ENCODE measurements at places on chromosomes 4 and X. TPM values are rescaled to one million over a fixed set of nuclear protein-coding genes. Genes with fewer than 3 reads are reported as not detected.

Gene ADGRG4
- 0.29 TPM for total RNA-seq

Gene GYG2
- total RNA-seq = 5.4 TPM

GRCh38 chr4:147096667-147097604, 151.3 kb upstream of the TTC29 start:
- peaks cover 4% of the 10 kb centered on the region for H3K27me3 ChIP-seq
- no peak for DNase-seq
- no peak overlapping the region for H3K4me3 ChIP-seq
- no peak overlapping the region for H3K27ac ChIP-seq
- no peaks in the 10 kb centered on the region for H3K36me3 ChIP-seq
- H3K4me1 ChIP-seq = no peaks in the 10 kb centered on the region

- H3K36me3 ChIP-seq = no peaks in the 10 kb centered on the region
- H3K27ac ChIP-seq = no peak overlapping the region
- H3K27me3 ChIP-seq = no peaks in the 10 kb centered on the region
- H3K4me3 ChIP-seq = no peak overlapping the region
- no peaks in the 10 kb centered on the region for H3K4me1 ChIP-seq
These were observed 13.6 kb upstream of the PTTG2 start for GRCh38 chr4:37946503-37947179.

DNA sequence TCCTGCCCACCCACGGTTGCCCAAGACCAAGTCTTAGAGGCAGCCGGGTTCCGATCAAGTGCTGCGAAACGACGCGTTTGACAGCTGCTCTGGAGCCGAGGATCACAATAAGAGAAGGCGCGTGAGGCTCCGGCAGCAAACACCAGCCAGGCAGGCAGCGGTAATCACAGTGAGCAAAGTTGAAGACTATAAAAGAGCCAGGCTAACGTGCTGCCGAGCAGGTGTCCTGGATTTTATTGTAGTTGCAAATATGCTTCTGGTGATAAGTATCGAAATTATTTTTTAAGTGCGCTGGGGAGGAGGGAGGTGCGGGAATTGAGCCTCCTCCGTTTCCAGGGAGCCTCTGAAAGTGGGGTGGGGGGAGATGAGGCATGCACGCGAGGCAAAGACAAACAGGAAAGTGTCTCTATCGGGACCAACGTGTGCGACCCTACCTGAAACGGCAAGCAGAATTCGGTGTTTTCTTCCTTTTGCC, 590 bp downstream of the GABRA2 start:
- no peaks in the 10 kb centered on the region for H3K36me3 ChIP-seq
- H3K27me3 ChIP-seq = peaks cover 5% of the 10 kb centered on the region
- H3K4me1 ChIP-seq = peaks cover 25% of the 10 kb centered on the region

Gene SSX1
- total RNA-seq = not detected

Gene SOD3
- total RNA-seq = 18.9 TPM

DNA sequence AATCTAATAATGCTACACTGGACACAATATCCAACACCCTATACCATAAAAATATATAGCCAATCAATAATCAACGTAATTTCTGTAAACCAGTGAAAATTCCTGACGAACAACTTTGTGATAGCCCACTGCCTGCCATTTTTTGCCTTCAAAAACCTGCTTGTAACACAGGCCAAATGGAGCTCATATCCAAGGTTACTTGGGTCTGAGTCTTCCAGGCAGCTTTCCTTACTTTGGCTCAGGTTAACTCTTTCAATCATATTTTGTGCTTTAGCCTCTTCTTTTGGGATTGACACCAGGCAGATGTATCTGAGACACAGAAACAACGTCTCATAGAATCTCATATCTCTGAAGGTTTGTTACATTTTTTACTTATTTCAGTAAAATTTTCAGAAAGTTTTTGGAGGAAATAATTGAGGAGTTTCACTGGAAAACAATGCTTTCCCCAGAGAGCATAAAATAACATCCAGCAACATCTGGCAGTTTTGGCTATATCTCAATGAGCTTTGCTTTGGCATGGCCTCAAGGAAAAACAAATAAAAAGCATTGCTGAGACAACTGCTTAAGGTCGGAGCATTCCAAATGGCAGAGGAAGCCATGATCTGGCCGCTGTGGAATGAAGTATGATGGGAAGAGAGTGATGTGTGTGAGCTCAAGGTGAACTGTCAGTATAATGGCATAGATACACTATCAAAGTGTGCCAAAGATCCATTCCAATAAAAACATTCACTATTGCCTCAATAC, 162.9 kb upstream of the SPIN4 start:
- DNase-seq = peak; percentile 35
- no peaks in the 10 kb centered on the region for H3K4me1 ChIP-seq
- no peaks in the 10 kb centered on the region for H3K36me3 ChIP-seq
- no peak overlapping the region for H3K4me3 ChIP-seq
- H3K27me3 ChIP-seq = no peaks in the 10 kb centered on the region

Gene ART3
- total RNA-seq = 0.45 TPM

Gene RNF4
- total RNA-seq = 27.2 TPM

DNA sequence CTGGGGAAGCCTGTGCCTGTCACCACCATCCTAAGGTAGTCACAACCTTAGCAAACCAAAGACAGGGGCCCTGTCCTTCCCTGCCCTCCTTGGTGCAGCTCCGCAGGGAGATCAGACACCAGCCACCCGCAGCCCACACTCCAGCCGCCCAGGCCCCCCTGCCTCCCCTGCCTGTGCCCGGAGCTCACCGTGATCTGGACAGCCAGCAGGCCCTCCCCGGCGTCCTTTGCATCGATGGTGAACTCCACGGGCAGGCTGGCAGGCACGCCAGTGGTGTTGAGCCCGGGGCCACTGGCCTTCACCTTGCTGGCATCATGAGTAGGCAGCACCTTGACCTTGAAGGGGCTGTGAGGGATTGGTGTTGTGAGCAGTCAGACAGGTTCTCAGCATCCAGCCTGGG, 16.4 kb downstream of the FLNA start:
- no peaks in the 10 kb centered on the region for H3K4me1 ChIP-seq
- peaks cover 96% of the 10 kb centered on the region for H3K36me3 ChIP-seq
- H3K27me3 ChIP-seq = no peaks in the 10 kb centered on the region
- H3K4me3 ChIP-seq = no peak overlapping the region

Gene BTK
- 1.3 TPM for total RNA-seq

Gene ADH7
- 1.3 TPM for total RNA-seq

Gene ASMTL
- 21.0 TPM for total RNA-seq

Gene SOWAHB
- total RNA-seq = 29.0 TPM

Gene ENPEP
- 0.45 TPM for total RNA-seq

- H3K4me1 ChIP-seq = no peaks in the 10 kb centered on the region
- H3K36me3 ChIP-seq = no peaks in the 10 kb centered on the region
- DNase-seq = peak; percentile 24
- no peaks in the 10 kb centered on the region for H3K27me3 ChIP-seq
- no peak overlapping the region for H3K27ac ChIP-seq
These were observed 382.0 kb downstream of the GABRG1 start for GRCh38 chr4:45741897-45742296.

- no peak overlapping the region for H3K4me3 ChIP-seq
- H3K36me3 ChIP-seq = peaks cover 9% of the 10 kb centered on the region
- peak overlapping the region; percentile 34 for H3K27ac ChIP-seq
- H3K4me1 ChIP-seq = no peaks in the 10 kb centered on the region
These were observed 19.1 kb downstream of the HPGD start for GRCh38 chr4:174503079-174503715.

DNA sequence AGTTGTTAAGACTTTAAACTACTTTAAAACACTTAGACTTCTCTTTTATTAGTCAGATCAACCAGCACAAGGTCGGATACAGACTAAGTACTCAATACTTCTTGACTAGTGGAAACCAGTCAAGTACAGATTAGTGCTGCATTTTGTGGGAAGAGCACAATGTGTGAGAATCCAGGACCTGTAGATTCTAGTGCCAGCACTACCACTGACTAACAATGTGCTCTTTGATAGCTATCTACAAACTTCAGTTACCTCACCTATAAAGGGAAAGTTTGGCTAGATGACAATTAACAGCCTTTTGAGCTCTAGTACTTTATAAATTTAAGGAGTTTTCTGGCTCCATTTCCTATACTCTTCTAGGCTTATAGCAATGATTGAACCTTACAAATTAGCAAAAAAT, 181.5 kb downstream of the SLC4A4 start:
- no peak overlapping the region for H3K27ac ChIP-seq
- no peaks in the 10 kb centered on the region for H3K36me3 ChIP-seq
- H3K27me3 ChIP-seq = no peaks in the 10 kb centered on the region
- no peaks in the 10 kb centered on the region for H3K4me1 ChIP-seq

Gene RNF212
- total RNA-seq = 1.3 TPM

DNA sequence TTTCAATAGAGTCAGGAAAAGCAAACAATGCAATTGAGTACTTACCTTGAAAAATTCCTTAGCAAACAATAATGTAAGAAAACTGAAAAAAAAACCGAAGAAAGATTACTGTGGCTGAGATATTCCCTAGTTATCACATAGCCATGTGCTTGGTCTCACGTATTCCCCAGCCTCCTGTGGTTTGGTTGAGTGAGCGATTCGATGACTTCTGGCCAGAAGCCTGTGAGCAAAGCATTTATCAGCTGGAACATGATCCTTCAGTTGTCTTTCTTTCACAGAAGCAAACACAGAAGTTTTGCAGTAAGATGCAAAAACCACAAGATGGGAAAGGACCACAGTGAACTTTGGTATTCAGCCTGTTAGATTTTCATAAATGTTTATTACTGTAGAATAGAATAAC, 1754.3 kb upstream of the AGA start:
- H3K4me1 ChIP-seq = no peaks in the 10 kb centered on the region
- no peaks in the 10 kb centered on the region for H3K36me3 ChIP-seq
- H3K27ac ChIP-seq = no peak overlapping the region
- H3K27me3 ChIP-seq = no peaks in the 10 kb centered on the region
- H3K4me3 ChIP-seq = no peak overlapping the region

DNA sequence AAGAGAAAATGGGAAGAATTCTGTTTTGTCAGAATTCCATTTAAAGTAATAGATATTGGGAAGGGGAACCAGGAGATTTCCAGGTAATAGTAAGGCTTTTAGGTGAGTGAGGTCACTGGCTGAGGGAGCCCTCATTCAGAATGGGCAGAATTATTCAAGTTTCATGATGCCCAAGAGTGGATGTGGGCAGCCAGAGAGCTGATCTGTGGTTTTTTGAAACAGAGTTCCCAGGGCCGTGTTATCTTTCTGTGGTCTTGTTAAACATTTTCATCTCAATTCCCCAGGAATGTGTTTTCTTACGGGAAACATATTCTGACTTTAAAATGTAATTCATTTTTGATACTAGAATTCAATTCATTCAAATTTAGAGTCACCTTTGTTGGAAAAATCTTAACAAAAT, 182.0 kb upstream of the AADAT start:
- no peaks in the 10 kb centered on the region for H3K4me1 ChIP-seq
- no peak overlapping the region for H3K4me3 ChIP-seq
- no peaks in the 10 kb centered on the region for H3K36me3 ChIP-seq
- no peaks in the 10 kb centered on the region for H3K27me3 ChIP-seq
- DNase-seq = no peak

DNA sequence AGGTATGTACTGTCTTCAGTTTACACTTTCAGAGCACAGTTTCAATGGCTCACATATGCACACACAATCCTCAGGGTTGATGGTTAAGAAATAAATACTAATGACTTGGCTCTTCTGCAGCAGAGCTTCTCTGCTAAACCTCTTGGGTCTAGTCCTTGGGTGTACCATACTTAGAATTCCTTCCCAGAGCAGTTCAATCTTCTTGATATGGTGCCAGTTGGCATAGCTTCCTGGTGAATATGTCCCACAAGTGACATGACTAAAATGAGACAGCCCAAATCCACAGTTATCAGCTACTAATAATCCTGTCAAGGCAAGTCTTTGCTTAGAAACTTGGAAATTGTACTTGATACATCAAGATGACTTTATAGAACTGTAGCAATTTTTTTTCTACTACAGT, 654.4 kb downstream of the IQCM start:
- no peaks in the 10 kb centered on the region for H3K4me1 ChIP-seq
- DNase-seq = peak; percentile 10
- no peaks in the 10 kb centered on the region for H3K36me3 ChIP-seq
- no peak overlapping the region for H3K4me3 ChIP-seq
- no peaks in the 10 kb centered on the region for H3K27me3 ChIP-seq

DNA sequence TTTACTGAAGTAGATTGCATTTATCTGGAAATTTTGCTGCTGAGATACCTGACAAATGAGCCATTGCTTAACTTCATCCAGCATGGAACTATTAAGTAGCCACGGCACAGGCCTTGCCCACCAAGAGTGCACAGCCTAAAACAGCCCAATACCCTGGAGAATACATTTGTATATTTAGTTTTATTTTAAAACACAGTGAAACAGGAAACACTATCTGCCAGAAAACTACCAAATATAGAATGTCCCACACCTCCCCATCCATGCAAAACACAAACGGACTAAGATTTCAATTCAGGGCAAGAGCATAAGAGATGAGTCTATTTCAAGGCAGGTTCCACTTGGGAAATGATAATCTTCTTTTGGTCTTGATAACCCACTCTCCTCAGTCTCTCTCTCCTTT, 57.1 kb downstream of the MAML3 start:
- H3K27me3 ChIP-seq = no peaks in the 10 kb centered on the region
- no peaks in the 10 kb centered on the region for H3K36me3 ChIP-seq
- no peak for DNase-seq

Gene CXorf49
- total RNA-seq = not detected

DNA sequence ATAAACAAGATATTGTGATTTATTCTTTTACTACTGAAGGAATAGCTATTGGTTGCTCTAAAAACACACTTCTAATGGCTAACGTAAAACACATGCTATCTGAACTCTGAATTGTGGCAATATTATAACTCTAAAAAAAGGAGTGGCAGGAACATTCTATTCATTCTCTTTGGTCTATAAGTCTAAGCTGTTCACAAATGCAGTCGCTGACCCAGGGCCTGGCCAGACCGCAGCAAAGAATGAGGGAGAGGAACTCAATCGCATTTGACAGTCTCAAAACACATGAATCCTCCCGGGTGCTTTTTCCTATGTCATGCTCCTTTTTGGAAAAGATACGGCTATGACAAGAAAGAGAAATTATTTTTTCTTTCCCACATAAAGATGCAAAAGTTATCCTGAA, 651.6 kb upstream of the PITX2 start:
- no peak overlapping the region for H3K4me3 ChIP-seq
- no peaks in the 10 kb centered on the region for H3K27me3 ChIP-seq
- no peaks in the 10 kb centered on the region for H3K4me1 ChIP-seq
- no peak for DNase-seq
- H3K36me3 ChIP-seq = no peaks in the 10 kb centered on the region

Gene SAGE1
- total RNA-seq = not detected

Gene MAGEA11
- total RNA-seq = not detected

Gene NMU
- not detected for total RNA-seq

DNA sequence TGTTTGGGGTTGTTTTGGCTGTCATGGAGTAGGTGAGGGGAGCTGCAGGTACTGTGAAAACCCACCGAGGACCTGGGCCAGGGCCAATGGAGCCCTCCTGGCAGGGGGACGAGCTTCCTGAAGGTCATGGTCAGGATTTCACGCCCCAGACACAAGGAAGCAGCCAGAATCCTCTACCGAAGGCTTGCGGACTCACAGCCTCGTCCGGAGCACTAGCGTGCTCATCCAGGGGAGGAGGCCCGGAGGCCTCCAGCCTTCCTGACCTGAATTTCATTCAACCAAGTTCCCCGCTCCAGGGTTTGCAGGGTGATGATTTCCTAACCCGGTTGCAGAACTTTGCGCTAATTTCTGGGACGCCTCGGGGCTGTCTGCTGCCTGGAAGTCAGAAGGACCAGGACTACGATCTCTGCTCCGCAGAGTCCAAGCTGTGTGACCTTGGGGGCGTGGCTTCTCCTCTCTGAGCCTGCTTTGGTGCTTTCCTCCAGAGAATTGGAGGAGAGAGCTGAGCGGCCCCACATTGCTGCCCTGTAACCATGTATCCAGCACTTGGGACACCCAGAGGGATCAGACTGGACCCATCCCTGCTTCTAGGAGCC, 56.2 kb upstream of the ADRA2C start:
- H3K36me3 ChIP-seq = no peaks in the 10 kb centered on the region
- DNase-seq = no peak
- peaks cover 5% of the 10 kb centered on the region for H3K27me3 ChIP-seq

Gene KIF4A
- total RNA-seq = 4.6 TPM
